ENCODE measurements at places on chromosomes 7 and 10.

- DNase-seq, result no peak
Observed at GRCh38 chr10:126349101-126349500, 39.2 kb downstream of the ADAM12 start.

DNA sequence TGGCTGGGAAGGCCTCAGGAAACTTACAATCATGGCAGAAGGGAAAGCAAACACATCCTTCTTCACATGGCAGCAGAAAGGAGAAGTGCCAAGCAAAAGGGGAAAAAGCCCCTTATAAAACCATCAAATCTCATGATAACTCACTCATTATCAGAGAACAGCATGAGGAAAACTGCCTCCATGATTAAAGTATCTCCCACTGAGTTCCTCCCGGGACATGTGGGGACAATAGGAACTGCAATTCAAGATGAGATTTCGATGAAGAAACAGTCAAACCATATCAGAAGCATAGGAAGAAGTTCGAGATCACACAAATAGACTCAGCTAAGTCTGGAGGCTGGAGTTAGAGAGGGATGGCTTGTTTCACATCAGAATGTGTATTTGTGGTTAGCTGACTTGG is 869.4 kb upstream of the PHF14 start:
- DNase-seq, result no peak

DNA sequence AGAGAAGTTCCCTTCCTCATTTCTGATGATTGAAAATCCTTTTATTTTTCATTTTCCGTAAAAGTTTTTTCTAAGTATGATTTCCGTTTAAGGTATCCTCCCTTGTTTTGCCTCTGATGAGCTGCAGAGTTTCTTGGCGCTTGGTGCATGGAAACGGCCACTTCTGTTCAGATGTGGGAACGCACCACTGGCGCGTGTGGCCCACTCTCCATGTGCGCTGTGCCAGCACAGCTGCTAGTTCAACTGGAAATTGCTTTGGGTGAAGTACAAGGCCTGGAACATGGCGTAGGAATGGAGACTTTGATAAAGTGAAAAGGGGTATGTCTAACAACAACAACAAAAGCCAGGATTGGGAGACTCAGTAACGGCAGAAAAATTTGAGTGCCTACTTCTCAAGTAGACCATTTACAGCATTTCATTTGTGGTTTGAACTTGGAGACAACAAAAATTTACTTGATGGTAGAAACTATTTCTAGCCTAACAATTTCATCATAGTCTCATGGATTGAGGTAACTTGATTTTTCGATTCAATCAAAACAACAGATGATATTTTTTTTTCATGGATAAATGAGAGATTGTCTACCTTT is 364.2 kb downstream of the SUGCT start:
- DNase-seq, result no peak

GRCh38 chr7:1591396-1591795 is 21.6 kb upstream of the PSMG3 start:
- no peak for DNase-seq

- no peak for DNase-seq
Observed at GRCh38 chr7:93316730-93317129, 84.6 kb downstream of the VPS50 start.

GRCh38 chr7:77455321-77455720 is 39.2 kb upstream of the GSAP start:
- peak; percentile 48 for DNase-seq
